ENCODE measurements at places on chromosomes 16 and 17.

DNA sequence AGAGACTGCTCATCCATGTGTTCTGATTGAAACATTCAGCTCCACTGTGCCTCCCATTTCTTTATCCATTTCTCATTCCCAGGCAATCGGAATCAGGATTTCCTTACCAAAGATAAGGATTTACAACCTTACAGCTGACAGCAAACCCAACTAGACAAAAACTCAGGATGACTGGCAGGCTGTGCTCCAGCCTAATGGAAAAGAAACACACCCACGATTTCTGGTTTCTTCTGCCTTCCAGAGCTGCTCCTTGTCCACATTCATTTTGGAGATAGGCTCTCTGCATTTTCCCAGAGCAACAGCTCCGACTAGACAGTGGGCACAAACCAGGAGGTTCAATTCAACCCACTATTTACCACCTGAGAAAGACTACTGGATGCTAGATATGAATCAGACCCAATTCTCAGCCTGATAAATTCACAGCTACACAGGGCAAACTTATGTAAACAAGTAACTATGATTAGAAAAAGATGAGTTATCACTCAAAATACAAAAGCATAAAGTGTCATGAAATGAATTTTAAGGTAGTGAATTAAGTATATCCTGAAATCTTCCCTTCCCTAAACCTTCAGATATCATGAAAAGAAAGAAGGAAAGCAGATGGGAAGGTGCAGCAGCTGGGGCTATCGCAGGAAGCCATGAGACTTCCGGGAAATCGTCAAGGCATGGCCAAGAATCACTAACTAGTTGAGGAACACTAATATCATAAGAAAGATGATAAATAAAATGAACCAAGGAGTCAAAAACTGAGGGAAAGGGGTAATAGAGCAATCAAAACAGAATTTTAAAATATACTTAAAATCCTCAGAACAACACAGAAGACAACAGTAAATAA, 44.8 kb upstream of the CLEC18B start:
- no peak for DNase-seq

DNA sequence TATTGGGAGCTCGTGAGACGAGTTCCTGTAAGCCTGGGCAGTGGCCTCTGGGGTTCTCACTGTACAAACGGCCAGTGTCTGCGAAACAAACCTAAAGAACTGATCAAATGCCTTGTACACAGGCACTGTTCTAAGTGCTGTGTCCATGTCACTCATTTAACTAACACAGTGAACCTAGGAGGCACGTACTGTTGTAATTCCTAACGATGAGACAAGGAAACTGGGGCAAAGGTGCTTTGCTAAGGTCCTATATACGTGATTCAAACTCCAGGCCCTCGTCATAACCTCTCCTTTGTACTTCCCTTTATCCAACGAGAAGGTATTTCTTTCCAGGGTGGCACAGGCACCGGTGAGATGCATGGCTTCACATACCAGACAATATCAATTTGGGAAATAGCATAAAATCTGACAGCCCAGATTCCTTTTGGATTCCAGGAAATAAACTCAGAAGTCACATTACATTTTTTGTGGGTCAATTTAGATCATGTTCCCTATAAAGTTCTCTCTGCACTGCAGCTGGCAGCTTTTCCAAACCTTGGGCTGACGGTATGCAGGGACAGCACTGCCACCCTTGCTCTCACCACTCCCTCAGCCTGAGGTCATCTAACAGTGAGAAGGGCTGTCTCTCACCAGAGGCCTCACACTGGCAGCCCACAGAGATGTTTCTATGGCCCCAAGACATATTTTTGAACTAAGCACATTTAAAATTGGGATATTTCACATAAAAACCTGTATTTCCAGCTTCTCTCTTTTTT, 18.3 kb downstream of the GLYR1 start:
- no peak for DNase-seq

DNA sequence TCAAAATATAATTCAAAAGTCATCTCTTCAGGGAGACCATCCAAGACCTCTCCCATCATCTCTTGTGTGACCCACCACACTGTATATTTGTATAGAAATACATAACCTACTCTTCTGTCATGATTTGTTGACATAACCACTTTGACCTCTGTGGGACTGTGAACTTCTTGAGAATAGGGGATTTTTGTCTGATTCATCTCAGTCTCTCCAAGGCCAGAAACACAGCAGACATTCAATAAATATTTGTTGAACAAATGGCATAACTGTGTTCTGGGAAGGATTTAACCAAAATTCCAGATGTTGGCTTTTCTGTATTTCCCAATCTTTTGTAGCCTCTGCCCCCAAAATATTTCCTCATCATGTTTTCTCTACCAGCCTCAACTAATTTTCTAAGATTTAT, 169.7 kb downstream of the CDH11 start:
- no peak for DNase-seq

- DNase-seq: no peak
Observed at GRCh38 chr16:47528431-47528830, 67.3 kb downstream of the PHKB start.

DNA sequence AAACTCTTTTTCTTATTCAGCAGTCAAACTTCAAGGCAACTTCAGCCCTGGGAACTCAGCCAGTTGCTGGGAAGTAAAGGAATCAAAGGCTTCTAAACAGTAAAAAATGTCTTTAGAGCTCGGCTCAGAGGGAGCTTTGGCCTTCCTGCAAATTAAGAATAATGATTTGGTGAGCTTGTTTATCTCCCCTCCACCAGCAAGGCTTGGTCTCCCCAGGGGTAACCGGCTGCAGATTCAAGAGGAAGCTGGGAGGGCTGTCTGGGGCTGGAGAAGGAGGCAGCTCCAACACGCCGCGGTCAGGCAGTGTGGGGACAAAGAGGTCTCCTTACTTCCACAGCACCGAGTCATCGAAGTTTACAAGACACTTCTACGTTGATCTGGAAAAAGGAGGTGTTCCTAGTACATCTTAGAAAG, 17.7 kb upstream of the DOC2B start:
- DNase-seq: no peak

DNA sequence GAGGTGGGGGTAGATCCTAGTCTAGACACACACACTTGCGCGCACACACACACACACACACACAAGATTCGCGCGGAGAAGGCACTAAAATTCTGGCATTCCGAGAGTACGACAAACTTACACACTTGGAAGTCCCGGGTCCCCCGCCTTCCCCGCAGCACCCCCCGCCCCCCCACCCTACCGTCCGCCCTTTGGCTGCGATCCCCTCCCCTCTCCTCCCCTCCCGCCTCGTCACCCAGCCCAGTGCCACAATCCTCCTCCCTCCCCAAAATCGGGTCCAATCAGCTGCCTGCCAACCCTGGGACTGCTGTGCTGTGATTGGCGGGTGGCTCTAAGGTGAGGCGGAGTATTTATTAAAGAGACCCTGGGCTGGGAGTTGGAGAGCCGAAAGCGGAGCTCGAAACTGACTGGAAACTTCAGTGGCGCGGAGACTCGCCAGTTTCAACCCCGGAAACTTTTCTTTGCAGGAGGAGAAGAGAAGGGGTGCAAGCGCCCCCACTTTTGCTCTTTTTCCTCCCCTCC, at the start of gene SOX9:
Gene SOX9 (plus strand): TSS at position 379 of the 522 bp plus-strand sequence. CDS start 372 bp downstream, outside the sequence.
- no peak for DNase-seq

GRCh38 chr16:71526111-71526631, at the start of gene CHST4:
Gene CHST4 (plus strand): TSS chr16:71526426. CDS start chr16:71536678, 10,252 bp downstream.
- DNase-seq: peak; percentile 4

DNA sequence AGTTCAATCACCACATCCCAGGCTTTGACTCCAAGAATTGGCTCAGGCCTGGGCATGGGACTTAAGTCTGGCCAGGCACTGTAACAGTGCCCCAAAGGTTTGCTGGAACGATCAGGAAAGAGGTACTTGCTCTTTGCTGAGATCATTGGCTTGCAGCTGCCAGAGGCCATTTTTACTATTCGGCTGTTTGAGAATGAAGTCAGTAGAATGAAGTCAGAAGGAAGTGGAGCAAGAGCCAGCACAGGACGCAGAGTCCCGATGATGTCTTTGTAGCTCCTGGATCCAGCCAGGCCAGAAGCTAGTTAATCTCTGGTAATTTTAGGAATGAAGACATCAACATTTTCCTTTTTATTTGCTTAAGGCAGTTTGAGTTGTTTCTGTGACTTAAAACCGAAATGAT, 195.5 kb downstream of the RAB11FIP4 start:
- no peak for DNase-seq

GRCh38 chr16:67632415-67633172, 12.3 kb upstream of the CARMIL2 start:
- DNase-seq: no peak

GRCh38 chr16:1871974-1872635, at the start of gene MEIOB:
Gene MEIOB (minus strand): TSS chr16:1872164. CDS start chr16:1868175, 3,989 bp downstream.
- peak; percentile 30 for DNase-seq

DNA sequence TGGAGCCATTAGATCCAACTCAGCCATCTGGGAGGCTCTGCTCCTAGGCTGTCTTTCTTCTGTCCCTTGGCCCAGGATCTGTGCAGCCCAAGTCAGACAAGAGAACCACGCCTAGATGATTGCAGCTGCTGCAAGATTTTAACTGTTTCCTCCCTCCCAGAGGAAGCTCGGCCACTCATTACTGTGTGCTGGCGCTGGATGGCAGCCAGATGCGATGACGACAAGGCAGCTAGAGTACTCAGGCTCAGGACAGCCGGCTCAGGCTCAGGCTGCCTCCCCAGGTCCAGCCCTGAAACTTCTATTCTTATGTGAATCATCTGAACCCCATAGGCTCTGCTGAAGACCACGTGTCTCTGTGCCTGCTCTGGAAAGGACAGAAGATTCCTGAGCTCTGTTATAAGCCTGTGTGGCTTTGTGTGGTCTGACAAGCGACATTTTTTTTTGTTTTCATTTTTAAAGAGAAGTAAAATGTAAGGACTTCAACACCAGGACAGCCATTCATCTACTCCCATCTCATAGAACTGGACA, 32.1 kb upstream of the FBXW10B start:
- peak; percentile 32 for DNase-seq

- DNase-seq: no peak
Observed at GRCh38 chr17:67729903-67730302, 12.2 kb downstream of the NOL11 start.

DNA sequence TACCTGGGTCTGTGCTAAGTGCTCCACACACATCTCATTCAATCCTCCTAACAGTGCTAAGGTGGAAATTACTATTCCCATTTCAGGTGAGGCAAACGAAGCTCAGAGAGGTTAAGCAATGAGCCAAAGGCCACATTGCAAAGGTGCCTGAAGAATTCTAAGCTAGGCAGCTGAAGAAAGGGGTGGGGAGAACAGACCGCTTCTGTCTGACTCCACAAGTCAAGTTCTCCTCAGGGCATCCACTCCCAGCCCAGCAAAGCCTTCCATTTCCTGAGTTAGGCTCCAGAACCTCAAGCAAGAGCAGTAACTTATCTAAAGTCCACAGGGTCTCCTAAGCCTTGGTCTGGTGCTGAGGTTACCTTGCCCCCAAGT, 27.0 kb upstream of the MRPS23 start:
- DNase-seq: no peak

DNA sequence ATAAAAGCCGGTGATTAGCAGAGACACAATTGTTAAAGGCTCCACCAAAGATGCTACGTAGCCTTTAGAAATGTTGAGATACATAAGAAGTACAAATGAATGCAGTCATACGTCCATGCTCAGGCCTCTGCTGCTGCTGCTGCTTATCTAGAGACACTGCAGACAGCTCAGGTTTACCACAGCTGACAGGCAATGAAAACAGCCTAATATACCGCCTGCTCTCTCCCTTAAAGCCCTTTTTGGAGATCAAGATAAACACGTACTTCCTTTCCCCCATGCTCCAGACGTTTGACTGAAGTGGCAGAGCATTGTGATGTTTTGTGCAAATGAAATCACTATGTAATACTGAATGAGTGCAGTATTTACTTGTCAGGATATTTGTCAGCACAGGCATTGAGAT, 185.3 kb downstream of the AATF start:
- no peak for DNase-seq

GRCh38 chr16:21222495-21223337, 10.8 kb upstream of the ANKS4B start:
- DNase-seq: no peak

- DNase-seq: no peak
Observed at GRCh38 chr17:7502987-7503386, 18.8 kb downstream of the POLR2A start.

GRCh38 chr17:75679706-75680211, 12.6 kb downstream of the SAP30BP start:
- no peak for DNase-seq

GRCh38 chr17:48074322-48075081, 26.3 kb downstream of the NFE2L1 start:
- DNase-seq: peak; percentile 62

GRCh38 chr16:50501251-50501650, 46.9 kb upstream of the NKD1 start:
- no peak for DNase-seq

DNA sequence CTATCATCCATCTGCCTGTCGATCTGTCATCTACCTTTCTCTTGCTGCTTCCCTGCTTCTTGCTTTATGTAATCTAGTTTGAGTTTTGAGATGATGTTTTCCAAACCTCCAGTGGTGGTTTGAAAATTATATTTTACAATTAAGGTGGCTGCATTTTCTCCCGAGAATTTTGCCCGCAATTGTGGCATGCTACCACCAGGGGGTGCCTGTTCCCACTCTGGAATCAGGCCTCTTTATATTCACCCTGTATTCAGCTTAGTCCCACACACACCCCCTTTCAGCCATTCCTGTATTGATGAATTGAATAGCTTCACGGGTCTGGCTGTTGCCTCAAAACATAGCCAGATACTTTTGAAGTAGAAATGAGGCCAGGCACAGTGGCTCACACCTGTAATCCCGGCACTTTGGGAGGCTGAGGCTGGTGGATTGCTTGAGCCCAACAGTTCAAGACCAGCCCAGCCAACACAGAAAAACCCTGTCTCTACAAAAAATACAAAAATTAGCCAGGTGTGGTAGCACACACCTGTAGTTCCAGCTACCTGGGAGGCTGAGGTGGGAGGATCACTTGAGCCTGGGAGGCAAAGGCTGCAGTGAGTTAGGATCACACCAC, 3.2 kb downstream of the PRSS22 start:
- DNase-seq: no peak

DNA sequence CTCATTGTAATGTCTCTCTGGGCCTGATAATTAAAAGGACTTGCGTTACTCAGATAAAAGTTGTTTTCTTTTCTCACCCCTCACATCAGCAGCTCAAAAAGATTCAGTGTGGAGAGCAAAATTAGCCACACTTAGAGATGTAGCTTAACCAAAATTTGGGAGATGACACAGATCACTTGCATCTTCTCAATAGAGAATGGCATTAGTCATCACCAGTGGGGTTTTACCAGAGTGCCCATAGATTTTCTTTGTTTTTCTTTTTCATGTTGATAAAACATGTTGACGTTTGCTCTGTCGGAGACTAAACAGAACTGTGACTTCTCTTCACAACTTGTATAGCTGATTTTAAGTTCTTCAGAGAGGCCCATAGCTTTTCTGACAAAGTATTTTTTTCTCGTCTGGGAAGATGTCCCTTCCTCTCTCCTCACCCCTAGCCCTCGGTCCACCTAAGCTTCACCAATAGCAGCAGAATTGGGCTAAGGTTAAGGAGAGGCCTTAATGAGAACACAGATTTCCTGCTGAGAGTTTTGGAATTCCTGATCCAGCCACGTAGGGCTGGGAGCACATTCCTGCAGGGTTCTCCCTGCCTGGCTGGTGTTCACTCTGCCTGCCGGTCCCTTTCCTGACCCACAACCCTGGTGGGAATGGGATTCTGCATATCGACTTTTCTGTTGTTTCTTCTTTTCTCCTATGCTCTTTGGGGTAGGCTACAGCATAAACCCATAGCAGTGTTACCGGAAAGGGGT, 92.6 kb downstream of the CACNG3 start:
- DNase-seq: no peak
